Stimulated activated effector memory CD8-positive, alpha-beta T cell treated with anti-CD3 and anti-CD28 coated beads, Interleukin-12 subunit alpha, Interleukin-12 subunit beta, amount 100 ng/mL, for 72 hours (primary cell): ENCODE measurements at places on chromosomes 11 and 22.
A peak's percentile ranks its signal among the peaks of the same experiment; 100 is the strongest.

- DNase-seq = no peak
These were observed 452.4 kb upstream of the DDI1 start for GRCh38 chr11:103584021-103584420.

- DNase-seq = no peak
These were observed 5.9 kb downstream of the ATG2A start for GRCh38 chr11:64911142-64911541.

- DNase-seq = no peak
These were observed 88.3 kb downstream of the C11orf87 start for GRCh38 chr11:109510316-109510715.

DNA sequence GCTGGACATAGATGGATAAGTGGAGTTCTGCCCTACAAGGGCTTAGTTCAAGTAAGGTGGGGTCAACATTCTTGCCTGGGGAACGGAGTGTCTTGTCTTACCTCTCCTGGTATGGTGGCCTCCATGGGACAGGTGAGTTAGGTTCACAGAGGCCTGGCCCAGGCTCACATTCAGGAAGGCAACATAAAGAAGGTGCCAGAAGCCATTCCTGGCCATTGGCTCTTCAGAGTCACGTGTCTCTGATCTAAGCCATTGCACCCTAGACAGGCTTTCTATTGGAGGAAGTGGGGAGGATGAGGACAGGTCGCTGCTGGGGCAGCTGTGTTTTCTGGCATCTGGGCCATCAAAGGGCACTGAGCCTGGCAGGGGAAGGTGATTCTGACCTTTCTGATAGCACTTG, 14.8 kb downstream of the LMO2 start:
- no peak for DNase-seq

DNA sequence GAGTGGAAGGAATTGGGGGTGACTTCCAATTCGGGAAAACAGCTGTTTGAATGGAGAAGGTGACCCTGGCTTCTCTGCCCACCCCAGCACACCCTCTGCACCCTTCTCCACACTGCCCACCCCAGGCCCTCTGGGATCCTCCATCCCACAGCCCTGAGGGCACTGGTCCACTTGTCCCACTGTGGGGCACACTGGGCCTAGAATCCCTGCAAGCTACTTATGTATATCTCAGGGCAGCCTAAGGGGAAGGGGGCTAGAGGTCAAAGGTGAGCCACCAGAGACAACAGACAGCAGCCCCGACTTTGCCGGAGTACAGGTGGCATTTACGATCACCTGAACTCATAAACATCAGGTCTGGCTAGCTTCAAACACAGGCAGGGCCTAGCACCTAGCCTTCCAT, 673 bp upstream of the SCUBE2 start:
- no peak for DNase-seq

DNA sequence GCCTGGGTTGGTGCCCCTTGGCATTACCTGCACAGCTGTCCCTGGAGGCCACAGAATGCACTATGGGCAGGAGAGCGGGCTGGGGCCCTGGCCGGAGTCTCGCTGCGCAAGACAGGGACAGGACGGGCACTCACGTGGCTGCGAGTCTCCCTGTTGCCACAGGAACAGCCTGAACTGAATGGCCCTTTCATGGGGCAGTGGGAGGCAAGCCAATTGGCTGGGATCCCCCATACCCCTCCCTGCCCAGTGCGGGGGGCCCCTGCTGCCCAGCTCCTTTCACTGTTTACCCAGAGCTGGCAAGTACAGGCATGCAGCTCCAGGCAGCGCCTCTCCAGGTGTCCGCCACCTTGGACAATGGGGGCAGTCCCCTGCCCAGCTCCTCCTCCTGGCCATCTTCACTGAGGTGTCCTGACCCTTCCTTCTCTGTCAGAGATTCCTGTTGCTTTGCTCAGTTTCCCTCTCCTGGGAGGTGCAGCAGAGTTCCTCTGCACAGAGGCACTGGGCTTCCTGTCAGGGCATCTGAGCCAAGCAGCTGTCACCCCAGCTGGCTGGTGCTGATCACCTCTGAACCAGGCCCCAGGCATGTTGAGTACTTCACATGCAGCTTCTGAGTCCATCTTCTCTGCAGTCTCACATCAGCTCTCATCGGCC, 5.2 kb downstream of the USP2 start:
- peak; percentile 49 for DNase-seq

GRCh38 chr22:19648419-19648929, 65.8 kb upstream of the SEPTIN5 start:
- no peak for DNase-seq

- no peak for DNase-seq
These were observed 17.0 kb downstream of the THY1 start for GRCh38 chr11:119406005-119406404.

DNA sequence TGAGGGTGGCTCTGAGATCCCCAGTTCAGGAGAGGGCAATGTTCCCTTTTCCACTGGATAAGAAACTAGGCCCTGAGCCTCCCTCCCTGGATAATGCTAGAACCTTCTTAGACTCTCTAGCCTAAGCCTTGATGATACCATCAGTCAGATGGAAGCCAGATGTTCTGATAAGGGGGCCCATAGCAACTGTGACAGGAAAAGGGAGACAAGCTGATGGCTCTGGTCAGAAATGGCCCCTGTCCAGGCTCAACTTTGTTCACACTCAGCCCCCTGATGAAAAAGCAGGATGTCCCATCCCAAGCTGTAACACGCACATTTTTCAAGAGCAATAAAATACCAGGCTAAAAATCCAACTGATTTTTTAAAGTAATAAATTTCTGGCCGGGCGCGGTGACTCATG, 7.2 kb upstream of the OAF start:
- DNase-seq = no peak
